Natural killer cell (primary cell): ENCODE measurements at places on chromosomes 3 and 15. TPM values are rescaled to one million over a fixed set of nuclear protein-coding genes. Genes with fewer than 3 reads are reported as not detected.

Gene GRK7
- total RNA-seq, result 0.15 TPM

Gene BAHD1
- 48.9 TPM for total RNA-seq

Gene CNTN6
- not detected for total RNA-seq

Gene OR5K2
- not detected for total RNA-seq

Gene ANKRD63
- total RNA-seq, result not detected

Gene SLC41A3
- total RNA-seq, result 27.1 TPM

Gene GPR160
- total RNA-seq, result 5.5 TPM

Gene GOLGA6D
- not detected for total RNA-seq

DNA sequence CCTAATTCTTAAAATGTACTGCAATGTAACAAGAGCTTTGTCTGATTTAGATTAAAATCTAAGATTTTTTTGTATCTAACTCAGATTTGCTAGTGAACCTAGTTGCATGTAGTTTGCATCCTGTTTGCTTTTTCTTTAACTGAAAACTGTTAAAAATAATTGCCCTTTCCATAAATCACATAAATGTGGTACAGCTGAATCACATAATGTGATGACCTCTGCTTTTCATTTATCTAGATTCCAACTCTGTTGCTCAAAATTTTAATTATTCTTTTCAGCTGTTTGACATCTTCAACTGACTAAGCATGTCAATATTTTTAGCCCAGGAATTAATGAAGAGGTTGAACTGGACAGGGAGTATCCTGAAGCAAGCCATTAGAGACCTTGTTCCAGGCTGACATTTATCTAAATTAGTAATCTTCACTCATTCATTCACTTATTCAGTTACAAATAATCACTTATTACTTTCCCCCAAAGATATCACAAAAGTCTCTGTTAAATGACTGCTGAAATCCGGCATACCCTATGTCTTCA lies 101.9 kb upstream of the PLXND1 start:
- H3K27me3 ChIP-seq, result no peaks in the 10 kb centered on the region
- no peaks in the 10 kb centered on the region for H3K36me3 ChIP-seq
- H3K4me1 ChIP-seq, result no peaks in the 10 kb centered on the region

DNA sequence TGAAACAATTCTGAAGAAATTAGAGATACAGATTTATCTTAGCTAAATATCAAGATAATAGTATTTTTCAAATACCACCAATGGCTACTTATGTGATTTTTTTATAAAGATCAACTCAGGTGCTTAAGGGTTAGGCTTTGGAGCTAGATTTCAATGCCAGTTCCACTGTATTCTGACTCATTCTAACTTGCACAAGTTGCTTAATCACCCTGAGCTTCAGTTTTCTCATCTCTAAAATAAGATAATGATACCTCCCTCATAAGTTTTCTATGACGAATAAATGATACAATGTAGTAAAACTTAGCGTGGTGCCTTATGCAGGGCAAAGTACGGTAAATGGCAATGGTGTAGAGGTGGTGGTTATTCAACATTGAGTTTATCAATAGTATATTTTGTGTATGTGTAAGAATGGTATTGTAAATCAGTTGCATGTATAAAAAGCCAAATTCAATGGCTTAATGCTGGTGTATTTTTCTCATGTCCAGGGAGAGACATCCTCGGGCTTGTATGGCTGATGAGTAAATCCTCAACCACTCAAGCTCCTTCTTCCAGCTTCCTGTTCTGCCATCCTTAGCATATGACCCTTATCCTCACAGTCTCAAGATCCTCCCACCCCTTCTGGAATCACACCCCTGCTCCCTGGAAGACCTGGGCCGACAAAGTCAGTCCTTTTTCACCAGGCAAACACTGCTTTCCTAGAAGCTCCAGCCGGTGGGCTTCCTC lies 505.9 kb upstream of the CFAP20DC start:
- H3K27me3 ChIP-seq, result no peaks in the 10 kb centered on the region
- no peak overlapping the region for H3K4me3 ChIP-seq
- H3K4me1 ChIP-seq, result no peaks in the 10 kb centered on the region
- no peaks in the 10 kb centered on the region for H3K36me3 ChIP-seq

GRCh38 chr15:52677593-52678467 lies 1.4 kb downstream of the ATOSA start:
- peaks cover 32% of the 10 kb centered on the region for H3K36me3 ChIP-seq
- peaks cover 15% of the 10 kb centered on the region for H3K4me1 ChIP-seq
- H3K27ac ChIP-seq, result peak overlapping the region; percentile 98
- peak; percentile 49 for DNase-seq

- peaks cover 23% of the 10 kb centered on the region for H3K4me1 ChIP-seq
- peak overlapping the region; percentile 44 for H3K27ac ChIP-seq
- H3K27me3 ChIP-seq, result no peaks in the 10 kb centered on the region
- H3K36me3 ChIP-seq, result no peaks in the 10 kb centered on the region
Measured at GRCh38 chr15:95875121-95875643, 455.3 kb upstream of the NR2F2 start.

- H3K4me1 ChIP-seq, result no peaks in the 10 kb centered on the region
- H3K36me3 ChIP-seq, result no peaks in the 10 kb centered on the region
- no peaks in the 10 kb centered on the region for H3K27me3 ChIP-seq
- no peak overlapping the region for H3K27ac ChIP-seq
Measured at GRCh38 chr15:98437752-98438151, 210.6 kb upstream of the IGF1R start.

DNA sequence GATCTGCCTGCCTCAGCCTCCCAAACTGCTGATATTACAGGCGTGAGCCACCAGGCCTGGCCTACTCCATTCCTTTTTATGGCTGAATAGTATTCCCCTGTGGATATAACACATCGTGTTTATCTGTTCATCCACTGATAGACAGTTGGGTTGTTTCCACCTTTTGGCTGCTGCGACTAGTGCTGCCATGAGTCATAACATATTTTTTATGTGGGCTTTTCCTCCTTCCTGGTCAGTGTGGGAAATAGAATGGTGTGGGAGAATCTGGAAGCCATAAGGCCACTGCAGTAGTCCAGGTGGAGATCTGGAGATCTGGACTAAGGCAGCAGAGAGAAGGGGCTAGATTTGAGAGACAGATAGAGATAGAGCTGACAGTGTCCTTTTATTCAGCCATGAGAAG lies 16.2 kb downstream of the LCMT2 start:
- no peaks in the 10 kb centered on the region for H3K27me3 ChIP-seq
- no peak for DNase-seq
- H3K4me1 ChIP-seq, result no peaks in the 10 kb centered on the region

GRCh38 chr3:187293516-187294430 lies 2.2 kb upstream of the MASP1 start:
- no peaks in the 10 kb centered on the region for H3K27me3 ChIP-seq
- DNase-seq, result no peak
- no peak overlapping the region for H3K4me3 ChIP-seq

DNA sequence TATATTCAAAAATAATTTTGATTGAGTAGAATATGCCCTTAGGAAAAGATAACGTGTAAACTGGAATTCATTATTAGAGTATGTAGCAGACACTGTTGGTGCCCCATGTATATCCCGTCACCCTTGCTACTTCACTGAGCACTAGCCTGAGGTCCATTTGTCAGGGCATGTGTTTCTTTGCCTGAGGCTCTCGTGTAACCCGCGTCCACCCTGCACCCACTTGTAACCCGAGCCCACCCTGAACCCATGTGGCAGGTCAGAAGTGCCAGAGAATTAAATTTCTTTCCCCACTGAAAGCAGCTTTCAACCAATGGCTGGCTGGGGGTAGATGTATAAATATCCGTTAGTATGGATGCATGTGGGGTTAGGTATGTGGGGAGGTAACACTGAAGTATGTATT lies 474.2 kb upstream of the ZNF385D start:
- H3K27me3 ChIP-seq, result no peaks in the 10 kb centered on the region
- H3K27ac ChIP-seq, result no peak overlapping the region
- H3K36me3 ChIP-seq, result no peaks in the 10 kb centered on the region
- H3K4me3 ChIP-seq, result no peak overlapping the region
- DNase-seq, result no peak
